NCI-H1694 treated with DMSO at 0.1 percent for 48 hours (cell line): ENCODE measurements at places on chromosomes 5 and 9.

DNA sequence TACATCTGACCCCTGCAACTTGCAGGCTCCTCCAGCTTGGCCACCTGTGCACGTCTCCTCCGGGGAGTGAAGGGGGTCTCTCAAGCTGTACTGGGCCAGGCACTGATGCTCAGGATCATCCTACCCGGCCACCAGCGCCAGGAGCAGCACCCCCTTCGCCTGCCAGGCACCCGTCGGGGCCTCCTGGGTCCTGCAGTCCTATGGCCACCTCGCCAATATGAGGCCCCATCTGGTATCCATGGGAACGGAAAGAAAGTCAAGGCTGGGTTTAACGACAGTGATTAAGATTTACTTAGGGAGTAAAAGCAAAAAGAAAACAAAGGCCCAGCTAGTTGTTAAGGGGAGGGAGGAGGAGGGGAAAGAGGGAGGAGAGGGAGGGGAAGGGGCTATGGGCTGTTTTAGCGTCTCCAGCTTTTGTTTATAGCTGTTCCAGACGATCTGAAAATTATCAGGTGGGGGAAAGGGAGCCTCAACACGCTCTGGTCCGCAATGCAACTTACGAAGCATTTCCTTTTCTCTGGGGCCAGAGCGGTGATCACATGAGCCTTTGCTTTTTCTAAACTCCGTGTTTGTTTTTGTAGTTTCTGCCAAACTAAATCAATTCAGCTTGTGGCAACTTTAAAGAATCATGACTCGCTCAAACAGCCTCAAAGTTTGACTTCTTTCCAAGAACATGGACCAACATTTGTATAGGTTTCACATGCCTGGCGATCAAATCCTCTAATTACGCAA, 132.4 kb downstream of the ROR2 start:
- DNase-seq: no peak

DNA sequence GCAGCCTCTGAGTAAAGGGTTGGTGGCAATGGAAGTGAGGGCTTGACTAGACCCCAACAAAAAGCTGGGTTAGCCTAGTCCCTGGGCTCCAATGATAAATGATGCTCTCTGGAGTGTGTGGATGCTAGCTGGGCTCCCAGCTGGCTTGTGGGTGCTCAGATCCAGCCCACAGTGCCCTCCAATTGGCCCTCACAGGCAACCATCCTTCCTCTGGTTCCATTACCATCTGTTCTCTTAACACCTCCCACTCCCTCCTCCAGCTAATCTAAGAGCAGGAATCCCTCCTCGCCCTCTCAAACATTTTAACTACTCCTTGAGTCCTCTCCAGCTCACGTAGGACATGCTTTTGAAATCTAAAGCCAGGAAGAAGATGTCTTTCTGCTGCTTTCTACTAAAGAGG, 25.2 kb upstream of the FRMD3 start:
- no peak for DNase-seq

DNA sequence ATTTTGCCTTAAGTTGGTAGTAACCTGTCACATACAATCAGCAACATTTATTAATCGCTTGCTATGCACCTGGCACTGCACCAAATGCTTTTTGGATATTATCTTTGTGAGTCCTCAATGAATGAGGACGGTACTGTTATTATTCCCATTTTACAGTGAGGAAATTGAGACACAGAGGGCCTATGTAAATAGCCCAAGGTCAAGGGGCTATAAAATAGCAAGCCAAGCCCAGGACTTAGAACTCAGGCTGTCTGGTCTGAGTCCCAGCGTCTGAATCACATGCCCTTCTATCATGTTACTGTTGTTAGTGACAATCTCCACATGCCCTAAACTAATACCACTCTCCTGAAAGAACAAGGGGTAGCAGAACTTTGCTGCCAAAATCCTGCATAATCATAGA, 60.0 kb downstream of the ERAP1 start:
- no peak for DNase-seq

GRCh38 chr9:133051281-133051900, 10.4 kb upstream of the CEL start:
- DNase-seq: no peak
